ENCODE measurements at places on chromosomes 3 and 15.

DNA sequence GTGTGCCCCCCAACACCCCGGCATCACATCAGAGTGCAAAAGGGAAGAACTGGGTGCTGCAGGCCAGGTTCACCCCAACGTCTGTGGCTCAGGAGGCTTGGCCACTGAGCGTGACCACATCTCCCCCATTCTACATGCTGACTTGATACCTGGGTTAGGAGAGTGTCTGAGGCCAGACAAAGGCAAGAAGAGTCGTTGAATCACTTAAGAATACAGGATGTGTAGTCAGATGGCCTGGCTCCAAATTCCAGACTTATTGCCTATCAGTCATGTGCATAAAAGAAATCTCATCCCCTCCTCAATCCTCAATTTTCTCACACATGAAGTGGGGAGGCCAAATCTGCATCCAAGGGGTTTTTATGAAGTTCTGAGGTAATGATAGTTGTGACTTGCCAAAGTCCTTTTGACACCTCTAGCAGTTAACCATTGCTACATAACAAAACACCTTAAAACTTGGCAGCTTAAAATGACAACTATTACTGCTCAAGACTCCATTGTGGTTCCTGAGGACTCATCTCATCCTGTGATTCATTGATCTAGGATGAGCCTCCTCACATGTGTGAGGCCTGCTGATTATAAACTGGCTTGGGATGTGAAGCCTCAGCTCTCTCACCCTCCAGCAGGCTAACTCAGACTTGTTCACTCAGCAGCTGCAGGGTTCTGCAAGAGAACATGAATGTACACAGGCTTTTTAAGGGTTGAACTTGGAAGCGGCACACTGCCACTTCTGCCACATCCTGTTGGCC is 138.8 kb upstream of the TLE3 start:
- DNase-seq, result no peak

DNA sequence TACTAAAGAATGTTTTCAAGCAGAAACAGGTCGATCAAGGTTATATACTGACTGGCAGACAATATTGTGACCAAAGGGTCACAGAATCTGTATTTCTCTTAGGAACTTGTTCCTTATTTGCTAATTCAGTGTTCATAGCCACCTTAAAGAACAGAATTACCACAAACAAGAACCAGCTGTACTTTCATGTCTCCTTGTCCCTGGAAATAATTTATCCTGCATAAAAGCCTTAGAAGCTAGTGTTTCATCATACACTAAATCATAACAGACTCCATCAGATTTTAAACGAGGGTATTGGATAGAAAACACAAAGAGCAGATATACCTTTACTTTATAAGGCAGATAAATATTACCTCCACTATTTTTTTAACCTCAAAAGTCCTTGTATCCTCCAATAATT is 6.4 kb downstream of the DNAJC19 start:
- no peak for DNase-seq

GRCh38 chr3:169529013-169529412 is 134.5 kb downstream of the MECOM start:
- DNase-seq, result no peak

DNA sequence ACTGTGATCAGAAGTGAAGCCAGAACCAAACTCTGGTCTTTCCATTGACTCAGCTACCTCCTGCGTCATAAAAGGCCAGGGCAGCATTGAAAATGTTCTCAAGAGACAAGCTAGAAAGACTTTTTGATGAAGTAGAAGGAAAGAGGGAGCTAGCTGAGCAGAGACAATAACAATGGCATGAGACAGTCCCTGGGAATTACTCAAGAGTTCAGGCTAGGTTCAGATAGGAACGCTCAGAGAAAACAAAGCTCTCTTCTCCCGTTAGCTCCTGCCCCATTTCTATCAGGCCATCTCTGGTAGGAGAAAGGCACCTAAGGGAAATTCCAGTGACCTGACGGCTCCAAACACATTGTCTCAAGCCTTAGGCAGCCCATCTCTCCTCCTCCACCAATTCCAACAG is 7.0 kb upstream of the OXTR start:
- no peak for DNase-seq

DNA sequence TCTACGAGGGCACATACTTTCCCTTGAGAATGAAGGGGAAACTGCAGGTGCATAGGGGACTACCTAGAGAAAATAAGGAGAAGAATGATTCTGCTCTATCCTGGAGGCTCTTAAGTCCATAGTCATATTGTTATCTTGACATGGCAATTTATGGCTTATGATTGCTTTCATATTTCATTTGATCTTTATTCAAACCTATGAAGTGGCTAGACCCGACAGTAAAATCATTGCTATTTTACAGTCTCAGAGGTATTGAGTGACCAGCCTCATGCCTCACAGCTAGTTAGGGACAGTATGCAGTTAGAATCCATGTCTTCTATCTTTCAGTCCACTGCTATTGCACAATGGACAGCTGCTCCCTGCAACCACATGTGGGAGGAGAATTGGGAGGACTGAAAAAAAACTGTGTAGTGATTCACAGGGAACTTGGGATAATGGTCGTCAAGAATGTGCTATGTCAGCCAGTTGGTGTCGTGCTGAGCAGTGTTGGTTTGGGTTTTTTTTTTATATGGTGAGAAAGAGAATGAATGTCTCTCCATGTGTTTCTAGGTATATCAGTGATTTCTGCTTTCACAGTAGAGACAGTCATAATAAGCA is 63.2 kb upstream of the SPPL2A start:
- no peak for DNase-seq

- DNase-seq, result no peak
Observed at GRCh38 chr3:112813723-112814171, 32.9 kb downstream of the CD200R1L start.

- no peak for DNase-seq
Observed at GRCh38 chr3:9117220-9117619, 132.2 kb downstream of the SRGAP3 start.
